ENCODE measurements at places on chromosomes 2 and 18.

- DNase-seq, result no peak
Observed at GRCh38 chr2:48148841-48149430, 242.6 kb upstream of the FBXO11 start.

GRCh38 chr2:229392196-229392595 is 121.1 kb upstream of the PID1 start:
- no peak for DNase-seq

GRCh38 chr2:114550895-114551793 is 108.7 kb downstream of the DPP10 start:
- DNase-seq, result no peak

DNA sequence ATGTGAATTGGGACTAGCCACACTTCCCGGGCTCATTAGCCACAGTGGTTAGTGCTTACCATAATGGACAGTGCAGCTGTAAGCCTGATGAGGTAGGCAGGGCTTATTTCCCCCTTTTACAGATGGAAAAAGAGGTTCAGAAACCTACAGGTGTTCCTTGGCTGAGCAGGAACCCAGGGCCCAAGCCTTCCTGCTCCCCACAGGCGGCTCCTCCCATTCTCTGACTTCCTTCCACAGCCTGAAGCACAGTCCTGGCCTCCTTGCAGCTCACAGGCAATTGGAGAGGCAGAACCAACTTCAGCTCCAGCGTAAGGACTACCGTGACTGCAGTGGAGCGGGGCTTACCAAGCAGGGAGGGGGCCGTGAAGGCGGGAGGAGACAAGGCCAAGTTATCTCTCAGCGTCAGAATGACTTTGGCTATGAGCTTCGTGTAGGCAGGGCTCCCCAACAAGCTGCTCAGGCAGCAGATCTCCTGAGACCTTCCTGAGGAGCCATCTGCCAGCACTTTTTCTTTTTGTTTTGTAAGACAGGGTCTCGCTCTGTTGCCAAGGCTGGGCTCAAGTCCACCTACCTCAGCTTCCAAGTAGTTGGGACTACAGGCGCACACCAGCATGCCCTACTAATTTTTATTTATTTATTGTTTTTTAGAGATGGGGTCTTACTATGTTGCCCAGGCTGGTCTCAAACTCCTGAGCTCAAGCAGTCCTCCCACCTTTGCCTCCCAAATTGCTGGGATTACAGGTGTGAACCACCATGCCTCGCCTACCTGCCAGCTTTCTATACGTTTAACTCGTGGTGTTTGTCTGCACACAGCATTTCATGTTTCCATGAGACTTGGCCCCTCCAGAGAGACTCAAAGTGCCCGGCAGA is 34.2 kb upstream of the NT5DC4 start:
- DNase-seq, result no peak

GRCh38 chr18:31386741-31387140 is 10.2 kb downstream of the DSG4 start:
- no peak for DNase-seq

Data from activated naive CD4-positive, alpha-beta T cell (primary cell).